ENCODE measurements at places on chromosomes 4 and X. TPM values are rescaled to one million over a fixed set of nuclear protein-coding genes. Genes with fewer than 3 reads are reported as not detected.

The CCKAR gene
- not detected for total RNA-seq

GRCh38 chrX:3485727-3486126, 139.3 kb upstream of the MXRA5 start:
- no peak for DNase-seq

The CXCL1 gene
- total RNA-seq = not detected

- no peak for DNase-seq
These were observed 3.6 kb downstream of the IRF2 start for GRCh38 chr4:184470785-184471110.

DNA sequence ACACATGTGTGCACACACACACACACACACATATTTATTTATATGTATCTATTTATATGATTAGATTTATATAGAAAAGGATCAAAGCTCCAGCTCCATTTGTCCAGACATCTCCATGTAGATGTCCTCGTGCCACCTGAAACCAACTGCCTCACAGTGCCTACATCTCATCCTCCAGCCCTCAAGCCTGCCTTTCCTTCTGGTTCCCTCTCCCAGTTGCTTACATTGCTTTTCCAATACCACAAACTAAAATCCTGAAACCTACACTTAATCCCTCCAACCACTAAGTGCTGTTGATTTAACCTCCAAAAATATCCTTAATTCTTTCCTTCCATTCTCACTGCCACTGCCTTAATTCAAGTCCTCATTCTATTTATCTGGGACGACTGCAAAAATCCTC, 51.4 kb downstream of the STBD1 start:
- no peak for DNase-seq

DNA sequence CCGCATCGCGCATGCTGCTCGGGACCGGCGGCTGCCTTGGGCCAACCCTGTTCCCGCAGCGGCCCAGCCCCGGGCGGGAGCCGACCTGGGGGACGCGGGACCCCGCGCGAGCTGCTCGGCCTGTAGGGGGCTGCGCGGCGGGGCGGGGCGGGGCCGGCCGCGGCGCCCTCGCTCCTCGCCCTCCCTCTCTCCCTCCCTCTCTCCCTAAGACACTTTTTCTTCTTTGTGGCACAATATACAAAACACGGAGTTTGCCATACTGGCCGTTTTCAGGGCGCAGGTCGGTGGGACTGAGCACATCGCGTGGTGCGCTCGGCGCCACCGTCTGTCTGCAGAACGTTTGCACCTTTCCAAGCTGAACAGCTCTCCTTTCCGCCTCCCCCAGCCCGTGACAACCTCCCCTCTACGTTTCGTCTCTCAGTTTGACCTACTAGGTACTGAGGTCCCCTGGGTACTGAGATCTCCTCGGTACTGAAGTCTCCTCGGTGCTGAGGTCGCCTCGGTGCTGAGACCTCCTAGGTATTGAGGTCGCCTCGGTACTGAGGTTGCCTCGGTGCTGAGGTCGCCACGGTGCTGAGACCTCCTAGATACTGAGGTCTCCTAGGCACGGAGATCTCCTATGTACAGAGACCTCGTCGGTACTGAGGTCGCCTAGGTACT, 261.1 kb upstream of the PLCXD1 start:
- peak; percentile 37 for DNase-seq

Data from naive thymus-derived CD4-positive, alpha-beta T cell (primary cell).